Left renal pelvis (tissue), 4 donors: ENCODE measurements at places on chromosomes 5 and 9. TPM values are rescaled to one million over a fixed set of nuclear protein-coding genes. Genes with fewer than 3 reads are reported as not detected.

GRCh38 chr5:125232779-125233230 is 486.4 kb upstream of the ZNF608 start:
- DNase-seq, result no peak

- DNase-seq, result no peak
These were observed 428.4 kb downstream of the KDM4C start for GRCh38 chr9:7186175-7186574.

The TPPP gene
- 0.93 TPM for polyA plus RNA-seq

GRCh38 chr9:113957821-113958341 is 81.8 kb downstream of the ZNF618 start:
- DNase-seq, result peak; percentile 73

DNA sequence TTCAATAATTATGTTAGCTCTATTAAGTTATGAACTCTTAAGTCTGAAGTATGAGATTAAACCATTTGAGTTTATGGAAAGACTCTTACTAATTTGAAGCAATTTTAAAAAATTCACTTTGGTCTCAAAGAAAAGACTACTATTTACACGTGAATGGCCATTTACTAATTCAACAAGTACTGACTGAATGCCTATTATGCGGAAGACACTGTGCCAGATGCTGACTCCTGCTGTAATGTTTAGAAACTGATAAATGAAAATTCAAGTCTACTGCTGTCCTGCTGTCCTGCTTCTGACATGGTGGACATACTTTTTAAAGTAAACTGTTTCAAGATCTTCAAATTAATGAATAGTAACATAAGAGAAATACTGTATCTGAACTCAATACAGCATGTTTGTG is 116.2 kb downstream of the MPDZ start:
- DNase-seq, result no peak

The CDX1 gene
- polyA plus RNA-seq, result 0.66 TPM
